GDM1 (cell line): ENCODE measurements at places on chromosomes 3 and 15.
A peak's percentile ranks its signal among the peaks of the same experiment; 100 is the strongest.

DNA sequence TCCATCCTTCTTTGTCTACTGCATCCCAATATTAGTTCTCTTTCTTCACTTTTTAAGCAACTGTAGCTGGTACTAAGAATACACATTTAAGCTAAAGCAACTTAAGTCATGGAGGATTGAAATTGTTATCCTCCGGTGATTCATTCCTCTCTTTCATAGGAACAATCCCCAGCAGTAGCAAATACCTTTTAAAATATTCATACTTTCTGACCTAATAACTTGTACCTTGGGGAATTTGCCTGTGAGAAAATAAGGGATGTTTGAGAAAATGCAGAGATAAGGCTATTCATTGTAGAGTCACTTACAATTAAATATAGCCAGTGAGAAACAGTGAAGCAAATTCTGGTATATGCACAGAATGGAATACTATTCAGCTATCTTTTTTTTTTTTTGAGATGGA lies 66.0 kb downstream of the VPS13C start:
- DNase-seq = no peak

- no peak for DNase-seq
These were observed 28.7 kb downstream of the ALDH1L1 start for GRCh38 chr3:126151562-126152302.

DNA sequence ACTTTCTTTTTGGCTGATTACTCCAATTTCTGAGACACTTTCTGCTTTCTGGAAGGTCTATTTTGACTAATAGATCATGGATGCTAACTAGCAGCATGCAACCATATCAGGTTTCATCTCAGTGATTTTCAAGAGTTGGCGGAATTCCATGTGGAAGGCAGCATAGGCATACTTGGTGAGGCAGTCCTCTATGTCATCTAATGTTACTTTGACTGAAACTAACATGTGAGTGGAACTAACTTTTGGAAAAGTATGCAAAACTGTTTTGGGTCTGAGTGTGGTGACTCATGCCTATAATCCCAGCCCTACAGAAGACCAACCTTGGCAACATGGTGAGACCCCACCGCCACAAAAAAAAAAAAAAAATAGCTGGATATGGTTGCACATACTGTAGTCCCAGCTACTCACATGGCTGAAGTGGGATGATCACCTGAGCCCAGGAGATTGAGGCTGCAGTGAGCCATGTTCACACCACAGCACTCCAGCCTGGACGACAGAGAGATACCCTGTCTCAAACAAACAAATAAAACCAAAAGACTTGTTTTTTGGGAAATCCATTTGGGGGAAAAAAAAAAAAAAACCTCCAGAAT lies 1033.7 kb downstream of the ROBO1 start:
- DNase-seq = no peak

- no peak for DNase-seq
These were observed 72.2 kb downstream of the PPCDC start for GRCh38 chr15:75095594-75095993.

DNA sequence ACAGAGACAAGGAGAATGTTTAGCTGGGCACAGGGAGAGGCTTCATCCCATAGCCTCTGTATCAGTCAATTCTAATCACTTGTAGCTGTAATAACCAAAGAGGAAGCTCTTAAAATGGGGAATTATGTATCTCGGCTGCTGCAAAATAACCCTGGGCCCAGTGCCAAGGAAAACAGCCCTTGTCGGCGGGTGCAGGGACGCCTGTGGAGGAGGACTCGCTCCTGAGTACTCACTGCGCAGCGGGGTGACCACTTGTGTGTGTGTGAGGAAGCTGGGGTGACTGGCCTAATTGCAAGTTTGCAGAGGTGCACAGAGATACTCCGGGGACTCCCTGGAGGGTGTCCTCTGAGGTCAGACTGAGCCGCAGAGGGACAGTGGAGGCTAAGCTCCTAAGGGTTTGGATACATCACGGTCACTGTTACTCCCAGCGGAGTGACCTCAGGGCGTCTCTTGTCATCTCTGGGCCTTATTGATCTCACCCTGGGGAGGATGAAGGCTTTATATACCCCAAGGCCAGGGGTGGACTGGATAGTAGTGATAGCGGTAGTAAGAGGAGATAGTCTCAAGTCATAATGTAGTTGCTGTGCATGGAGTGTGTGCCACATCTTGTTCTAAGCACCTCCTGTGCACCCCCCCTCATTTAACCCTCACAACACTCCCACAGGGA lies 37.2 kb downstream of the SLC6A6 start:
- DNase-seq = peak; percentile 68
